ENCODE measurements at places on chromosomes 7 and 10. TPM values are rescaled to one million over a fixed set of nuclear protein-coding genes. Genes with fewer than 3 reads are reported as not detected.
A peak's percentile ranks its signal among the peaks of the same experiment; 100 is the strongest.

DNA sequence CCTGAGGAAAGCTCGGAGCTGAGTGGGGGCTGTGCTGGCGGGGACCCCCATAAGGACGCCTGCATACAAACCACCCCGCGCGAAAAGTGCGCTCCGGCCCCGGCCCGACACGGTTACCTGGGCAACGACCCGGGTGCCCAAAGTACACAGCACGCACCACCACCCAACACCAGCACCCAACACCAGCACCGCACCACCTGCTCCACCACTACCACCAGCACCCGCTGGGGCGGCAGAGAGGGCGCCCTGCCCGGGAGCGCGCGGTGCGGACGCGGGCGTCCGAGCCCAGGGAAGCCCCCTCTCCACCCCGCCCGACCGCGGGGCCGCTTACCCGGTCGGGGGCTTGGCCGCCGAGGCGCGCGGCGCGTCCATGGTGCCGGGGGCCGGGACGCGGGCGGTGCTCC lies 345 bp downstream of the COBL start:
- no peaks in the 10 kb centered on the region for H3K36me3 ChIP-seq
- no peak for DNase-seq
- H3K4me1 ChIP-seq: no peaks in the 10 kb centered on the region
- no peak overlapping the region for H3K4me3 ChIP-seq

- no peak overlapping the region for H3K4me3 ChIP-seq
- no peak overlapping the region for H3K27ac ChIP-seq
- H3K36me3 ChIP-seq: no peaks in the 10 kb centered on the region
- H3K27me3 ChIP-seq: peaks cover 6% of the 10 kb centered on the region
Observed at GRCh38 chr10:49269523-49269922, 29.4 kb upstream of the C10orf71 start.

- H3K4me3 ChIP-seq: no peak overlapping the region
- no peak overlapping the region for H3K27ac ChIP-seq
- peaks cover 11% of the 10 kb centered on the region for H3K27me3 ChIP-seq
- H3K36me3 ChIP-seq: no peaks in the 10 kb centered on the region
- no peak for DNase-seq
Observed at GRCh38 chr7:50848203-50848602, 65.5 kb upstream of the GRB10 start.

DNA sequence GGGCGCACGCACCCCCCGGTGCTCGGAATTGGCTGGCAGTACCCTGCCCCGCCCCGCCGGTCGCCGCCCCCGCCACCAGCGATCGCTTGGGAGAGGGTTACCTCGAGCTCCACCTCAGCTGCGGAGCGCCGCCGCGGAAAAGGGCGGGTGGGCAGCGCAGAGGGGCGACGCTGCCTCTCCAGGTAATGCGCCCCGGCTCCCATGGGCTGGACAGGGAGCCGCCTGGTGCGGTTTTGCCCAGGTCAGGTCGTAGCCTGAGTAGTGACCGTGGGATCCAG lies 1.3 kb downstream of the PFKFB3 start:
- DNase-seq: peak; percentile 68
- peaks cover 44% of the 10 kb centered on the region for H3K4me1 ChIP-seq
- H3K4me3 ChIP-seq: peak overlapping the region; percentile 96

- no peaks in the 10 kb centered on the region for H3K4me1 ChIP-seq
- no peak overlapping the region for H3K4me3 ChIP-seq
- no peaks in the 10 kb centered on the region for H3K36me3 ChIP-seq
- DNase-seq: no peak
Observed at GRCh38 chr10:52951824-52952223, 179.2 kb upstream of the MBL2 start.

- no peak for DNase-seq
- H3K36me3 ChIP-seq: peaks cover 13% of the 10 kb centered on the region
- peak overlapping the region; percentile 81 for H3K4me3 ChIP-seq
- H3K27me3 ChIP-seq: peaks cover 2% of the 10 kb centered on the region
- peak overlapping the region; percentile 92 for H3K27ac ChIP-seq
Observed at GRCh38 chr7:36692456-36692855, 31.8 kb downstream of the AOAH start.

GRCh38 chr7:28409716-28410627 lies 2.3 kb upstream of the CREB5 start:
- DNase-seq: no peak
- peak overlapping the region; percentile 86 for H3K27ac ChIP-seq
- peaks cover 56% of the 10 kb centered on the region for H3K27me3 ChIP-seq
- peaks cover 2% of the 10 kb centered on the region for H3K36me3 ChIP-seq
- H3K4me1 ChIP-seq: peaks cover 28% of the 10 kb centered on the region

- no peaks in the 10 kb centered on the region for H3K27me3 ChIP-seq
- H3K27ac ChIP-seq: no peak overlapping the region
- DNase-seq: no peak
- H3K36me3 ChIP-seq: peaks cover 5% of the 10 kb centered on the region
Observed at GRCh38 chr7:66864294-66864693, 56.7 kb upstream of the TMEM248 start.

GRCh38 chr7:3795141-3795540 lies 494.1 kb downstream of the SDK1 start:
- no peaks in the 10 kb centered on the region for H3K36me3 ChIP-seq
- H3K4me3 ChIP-seq: no peak overlapping the region
- no peak overlapping the region for H3K27ac ChIP-seq
- no peaks in the 10 kb centered on the region for H3K4me1 ChIP-seq
- H3K27me3 ChIP-seq: no peaks in the 10 kb centered on the region

DNA sequence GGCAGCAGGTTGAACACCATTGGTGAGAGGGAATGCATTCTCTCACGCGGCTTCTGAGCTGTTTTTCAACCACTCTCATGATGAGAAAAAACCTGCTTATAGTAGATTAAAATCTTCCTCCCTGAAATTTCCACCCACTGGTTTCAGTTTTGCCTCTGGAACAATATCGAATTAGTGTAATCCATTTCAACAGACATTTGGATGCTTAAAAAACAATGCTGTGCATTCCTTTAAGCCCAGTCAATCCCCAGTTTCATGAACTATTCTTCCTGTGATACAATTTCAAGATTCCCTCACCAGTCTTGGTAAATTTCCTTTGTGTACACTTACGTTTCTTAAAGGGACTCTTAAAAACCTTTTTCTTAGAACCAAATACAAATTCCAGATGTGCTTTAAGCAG lies 89.6 kb downstream of the ITIH5 start:
- H3K4me1 ChIP-seq: no peaks in the 10 kb centered on the region
- H3K27me3 ChIP-seq: no peaks in the 10 kb centered on the region
- no peaks in the 10 kb centered on the region for H3K36me3 ChIP-seq
- no peak overlapping the region for H3K27ac ChIP-seq

GRCh38 chr7:69966766-69967591 lies 368.7 kb downstream of the AUTS2 start:
- H3K36me3 ChIP-seq: no peaks in the 10 kb centered on the region
- no peak overlapping the region for H3K27ac ChIP-seq
- H3K4me3 ChIP-seq: no peak overlapping the region
- no peak for DNase-seq

GRCh38 chr7:24441314-24442027 lies 131.8 kb upstream of the PALS2 start:
- H3K4me1 ChIP-seq: peaks cover 12% of the 10 kb centered on the region
- H3K4me3 ChIP-seq: peak overlapping the region; percentile 45
- peaks cover 2% of the 10 kb centered on the region for H3K36me3 ChIP-seq
- H3K27me3 ChIP-seq: no peaks in the 10 kb centered on the region

- peak overlapping the region; percentile 73 for H3K4me3 ChIP-seq
- H3K27ac ChIP-seq: peak overlapping the region; percentile 71
- no peaks in the 10 kb centered on the region for H3K27me3 ChIP-seq
- peaks cover 36% of the 10 kb centered on the region for H3K36me3 ChIP-seq
- DNase-seq: no peak
Observed at GRCh38 chr10:68954904-68955303, 1.1 kb upstream of the DDX21 start.

DNA sequence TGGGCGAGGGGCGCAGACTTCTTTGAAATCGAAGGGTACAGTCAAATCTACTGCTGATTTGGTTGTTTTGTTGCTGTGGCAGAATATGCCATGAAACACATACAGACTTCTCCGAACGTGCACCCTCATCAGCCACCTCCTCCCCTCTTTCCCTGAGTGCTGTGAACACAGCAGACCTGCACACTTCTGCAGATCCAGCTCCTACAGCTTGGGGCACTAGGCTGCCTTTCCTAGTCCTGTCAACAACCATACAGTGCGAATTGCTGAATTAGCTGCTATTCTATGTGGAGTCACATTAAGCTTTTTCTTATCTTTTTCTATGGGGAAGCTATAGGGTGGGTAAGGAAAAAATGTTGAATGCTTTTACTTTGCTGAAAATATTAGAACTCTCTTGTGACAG lies 57.5 kb downstream of the COL17A1 start:
- H3K36me3 ChIP-seq: peaks cover 31% of the 10 kb centered on the region
- no peak overlapping the region for H3K4me3 ChIP-seq

DNA sequence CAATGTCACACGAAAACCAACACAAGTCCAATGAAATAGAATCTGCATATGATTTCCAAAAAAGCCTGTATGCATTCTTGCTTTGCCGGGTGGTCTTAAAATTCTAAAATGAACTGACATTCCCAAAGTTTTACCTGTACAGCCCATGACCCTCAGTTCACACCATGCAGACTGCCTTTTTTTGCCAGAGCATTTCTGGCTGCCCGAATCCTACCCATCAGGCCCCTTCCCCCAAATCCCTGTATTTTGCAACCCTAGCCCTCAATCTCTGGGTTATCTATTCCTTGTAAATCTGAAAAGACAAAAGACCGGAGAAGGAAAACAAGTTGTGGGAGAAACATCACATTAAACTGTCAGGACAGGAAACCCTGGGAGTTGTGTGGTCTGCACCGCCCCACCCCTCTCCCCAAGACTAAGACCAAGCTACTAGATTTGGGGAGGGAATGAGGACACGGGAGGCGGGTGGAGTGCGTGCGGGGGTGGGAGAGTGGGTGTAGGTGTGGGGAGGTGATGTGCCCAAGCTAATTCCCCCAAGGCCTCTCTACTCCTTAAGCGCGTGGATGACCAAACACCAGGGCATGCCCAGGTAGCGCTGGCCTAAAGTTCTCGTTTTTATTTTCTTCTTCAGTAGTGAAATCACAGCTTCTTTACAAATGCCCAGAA lies 1.4 kb downstream of the JCAD start:
- H3K4me1 ChIP-seq: peaks cover 12% of the 10 kb centered on the region
- no peak overlapping the region for H3K27ac ChIP-seq
- DNase-seq: no peak
- peaks cover 67% of the 10 kb centered on the region for H3K27me3 ChIP-seq

DNA sequence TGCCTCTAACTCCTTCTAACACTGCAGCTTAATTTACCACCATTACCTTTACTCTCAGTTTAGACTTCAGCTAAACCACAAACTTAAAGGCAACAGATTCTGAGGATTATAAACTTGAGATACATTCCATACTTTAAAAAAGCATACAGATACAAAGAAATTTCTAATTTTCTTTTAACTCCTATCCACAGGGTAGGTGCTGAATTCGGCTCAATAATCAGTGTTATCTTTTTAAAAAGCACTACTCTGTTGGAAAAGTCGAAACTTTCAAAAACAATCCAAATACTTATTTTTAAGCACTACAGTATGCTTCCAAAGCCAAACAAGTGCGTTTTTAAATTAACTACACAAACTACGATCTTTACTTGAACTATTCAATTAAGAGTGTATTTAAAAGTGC lies 1.0 kb downstream of the SMNDC1 start:
- H3K27me3 ChIP-seq: no peaks in the 10 kb centered on the region
- peak overlapping the region; percentile 70 for H3K27ac ChIP-seq
- DNase-seq: no peak
- peaks cover 27% of the 10 kb centered on the region for H3K36me3 ChIP-seq

GRCh38 chr10:121511943-121512342 lies 86.3 kb downstream of the FGFR2 start:
- H3K4me3 ChIP-seq: no peak overlapping the region
- no peak overlapping the region for H3K27ac ChIP-seq

DNA sequence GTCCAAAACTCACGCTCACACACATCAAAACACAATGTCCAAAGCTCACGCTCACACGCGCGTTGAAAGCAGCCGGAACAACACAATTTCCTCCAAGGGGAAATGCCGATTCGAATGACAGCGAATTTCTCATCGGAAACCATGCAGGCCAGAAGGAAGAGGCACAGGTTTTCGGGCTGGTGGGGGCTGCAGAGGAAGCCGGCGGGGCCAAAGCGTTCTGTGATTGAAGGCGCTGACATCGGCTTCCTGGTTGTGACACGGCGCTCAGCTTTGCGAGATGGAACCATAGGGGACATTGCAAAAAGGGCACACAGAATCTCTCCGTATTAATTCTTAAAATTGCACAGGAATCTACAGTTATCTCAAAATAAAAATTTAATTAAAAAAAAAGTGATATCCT lies 61.3 kb downstream of the FOXL3 start:
- H3K4me1 ChIP-seq: peaks cover 11% of the 10 kb centered on the region
- no peak overlapping the region for H3K27ac ChIP-seq
- no peak overlapping the region for H3K4me3 ChIP-seq

GRCh38 chr7:139887992-139888481 lies 59.0 kb downstream of the TBXAS1 start:
- H3K36me3 ChIP-seq: no peaks in the 10 kb centered on the region
- no peak for DNase-seq
- H3K27me3 ChIP-seq: peaks cover 5% of the 10 kb centered on the region
- H3K4me3 ChIP-seq: no peak overlapping the region
- no peak overlapping the region for H3K27ac ChIP-seq

- H3K27me3 ChIP-seq: no peaks in the 10 kb centered on the region
- no peak overlapping the region for H3K27ac ChIP-seq
- no peaks in the 10 kb centered on the region for H3K36me3 ChIP-seq
Observed at GRCh38 chr7:66837007-66837406, 84.0 kb upstream of the TMEM248 start.

GRCh38 chr10:30215623-30216022 lies 133.5 kb downstream of the MTPAP start:
- no peak for DNase-seq
- peaks cover 30% of the 10 kb centered on the region for H3K27me3 ChIP-seq
- H3K4me1 ChIP-seq: peaks cover 9% of the 10 kb centered on the region
- H3K27ac ChIP-seq: no peak overlapping the region
- no peak overlapping the region for H3K4me3 ChIP-seq

- H3K36me3 ChIP-seq: no peaks in the 10 kb centered on the region
- H3K4me3 ChIP-seq: no peak overlapping the region
- no peak overlapping the region for H3K27ac ChIP-seq
- DNase-seq: no peak
- H3K27me3 ChIP-seq: no peaks in the 10 kb centered on the region
Observed at GRCh38 chr7:75727881-75728593, 10.7 kb downstream of the HIP1 start.

- H3K27ac ChIP-seq: no peak overlapping the region
- no peaks in the 10 kb centered on the region for H3K27me3 ChIP-seq
- no peak overlapping the region for H3K4me3 ChIP-seq
- DNase-seq: no peak
Observed at GRCh38 chr10:60800918-60801317, 22.6 kb downstream of the CDK1 start.

Gene SRRM3
- not detected for total RNA-seq

Gene COL1A2
- total RNA-seq: 10.2 TPM

Gene ARHGAP19
- 27.8 TPM for total RNA-seq

Gene PAPSS2
- 0.07 TPM for total RNA-seq

Gene SLC39A12
- total RNA-seq: not detected

Gene CRHR2
- total RNA-seq: not detected

Gene CALHM3
- total RNA-seq: not detected

Gene WDR11
- 53.0 TPM for total RNA-seq

Gene SPDYE2
- not detected for total RNA-seq

Gene CHRM2
- not detected for total RNA-seq

Gene EIF4H
- 343 TPM for total RNA-seq

Gene MIOS
- total RNA-seq: 31.6 TPM

Gene CUBN
- 0.05 TPM for total RNA-seq

All from activated T-helper 1 cell treated with anti-CD3 and anti-CD28 coated beads, Interleukin-12 subunit alpha, Interleukin-12 subunit beta, Interleukin-2, Interleukin-4 antibody, amounts not matched to agents 30 ng/mL and 10 ng/mL and 1 ng/mL, durations not matched to agents 14 hours and 24 hours and 36 hours (primary cell).